ENCODE measurements at places on chromosomes 6 and 20.

- peak; percentile 97 for DNase-seq
Observed at GRCh38 chr20:32474967-32475811, 109.9 kb downstream of the NOL4L start.

DNA sequence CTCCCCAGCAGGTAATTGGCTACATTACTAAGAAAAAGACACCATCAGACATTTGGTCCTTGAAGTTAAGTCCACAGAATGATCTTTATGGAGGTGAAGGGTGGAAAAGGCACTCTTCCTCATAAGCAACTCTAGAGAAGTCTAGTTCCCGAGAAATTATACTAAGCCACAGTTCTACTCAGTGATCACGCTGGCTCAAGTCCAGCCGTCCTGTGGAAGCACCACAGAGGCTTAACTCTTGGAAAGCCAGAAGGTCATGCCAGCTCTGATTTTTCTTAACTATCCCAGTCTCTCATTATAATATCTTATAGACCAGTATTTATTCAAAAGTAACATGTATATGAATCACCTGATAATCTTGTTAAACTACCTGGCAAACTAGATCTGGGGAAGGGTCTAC lies 258.5 kb downstream of the EYA4 start:
- no peak for DNase-seq

- DNase-seq = no peak
Observed at GRCh38 chr6:40877362-40877761, 161.7 kb downstream of the UNC5CL start.

- no peak for DNase-seq
Observed at GRCh38 chr6:89360415-89360999, 8.0 kb upstream of the UBE2J1 start.

GRCh38 chr6:105135056-105135455 lies 44.8 kb downstream of the POPDC3 start:
- no peak for DNase-seq

GRCh38 chr6:95244751-95245150 lies 332.6 kb upstream of the MANEA start:
- DNase-seq = no peak

GRCh38 chr6:90109141-90109540 lies 187.5 kb downstream of the BACH2 start:
- no peak for DNase-seq

GRCh38 chr6:3297909-3298308 lies 39.2 kb downstream of the PSMG4 start:
- no peak for DNase-seq

- no peak for DNase-seq
Observed at GRCh38 chr6:85275338-85275985, 174.4 kb upstream of the NT5E start.

Data from COLO829 (cell line).